ENCODE measurements at places on chromosomes 3 and 15.

GRCh38 chr15:42036112-42036905 lies 15.5 kb upstream of the PLA2G4E start:
- no peaks in the 10 kb centered on the region for H3K36me3 ChIP-seq
- no peaks in the 10 kb centered on the region for H3K27me3 ChIP-seq
- peak; percentile 31 for DNase-seq
- no peak overlapping the region for H3K4me3 ChIP-seq

DNA sequence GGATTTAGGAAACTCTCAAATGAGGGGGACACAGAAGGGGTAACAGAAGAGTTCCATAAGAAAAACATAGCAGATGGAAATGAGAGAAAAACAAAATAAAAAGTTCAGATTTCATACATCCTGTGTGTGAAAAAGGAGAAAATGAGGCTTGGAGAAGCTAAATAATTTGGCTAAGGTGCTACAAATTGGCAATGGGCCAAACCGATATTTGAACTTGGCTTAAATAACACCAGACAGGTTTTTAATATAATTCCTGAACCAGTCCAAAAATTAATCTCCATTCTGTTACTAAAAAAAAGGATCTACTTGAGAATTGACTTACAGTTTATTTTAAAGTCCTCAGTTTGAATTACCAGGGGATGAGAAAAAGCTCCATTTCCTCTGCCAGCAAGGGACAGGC lies 342.9 kb upstream of the DPH6 start:
- DNase-seq: no peak
- no peaks in the 10 kb centered on the region for H3K36me3 ChIP-seq

GRCh38 chr3:13077431-13078162 lies 4.4 kb upstream of the IQSEC1 start:
- DNase-seq: no peak
- H3K4me3 ChIP-seq: no peak overlapping the region
- no peaks in the 10 kb centered on the region for H3K4me1 ChIP-seq
- no peaks in the 10 kb centered on the region for H3K36me3 ChIP-seq
- no peak overlapping the region for H3K27ac ChIP-seq
- peaks cover 23% of the 10 kb centered on the region for H3K27me3 ChIP-seq

DNA sequence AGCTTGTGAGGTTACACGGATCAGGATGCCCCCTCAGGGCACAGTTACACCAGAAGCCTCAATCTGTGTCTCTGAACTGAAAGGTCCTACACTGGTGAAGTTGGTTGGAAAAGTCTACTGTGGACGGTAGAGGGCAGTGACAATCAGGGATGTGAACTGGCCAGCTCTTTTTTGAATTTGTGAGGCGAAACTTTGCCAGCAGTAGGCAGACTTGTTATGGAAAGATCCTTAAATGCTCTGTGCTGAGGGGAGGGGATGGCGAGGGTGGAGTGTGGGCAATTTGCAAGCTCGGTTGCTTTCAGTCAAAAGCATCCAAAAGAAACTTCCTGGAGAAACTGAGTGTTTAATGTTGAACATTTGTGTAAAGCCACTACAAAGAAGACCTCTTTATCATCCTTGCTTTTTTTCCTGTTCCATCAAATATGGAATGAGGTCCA lies 127.4 kb upstream of the ABHD17C start:
- no peak overlapping the region for H3K4me3 ChIP-seq
- no peaks in the 10 kb centered on the region for H3K27me3 ChIP-seq
- peaks cover 6% of the 10 kb centered on the region for H3K4me1 ChIP-seq
- peak; percentile 87 for DNase-seq
- H3K36me3 ChIP-seq: no peaks in the 10 kb centered on the region
- no peak overlapping the region for H3K27ac ChIP-seq

DNA sequence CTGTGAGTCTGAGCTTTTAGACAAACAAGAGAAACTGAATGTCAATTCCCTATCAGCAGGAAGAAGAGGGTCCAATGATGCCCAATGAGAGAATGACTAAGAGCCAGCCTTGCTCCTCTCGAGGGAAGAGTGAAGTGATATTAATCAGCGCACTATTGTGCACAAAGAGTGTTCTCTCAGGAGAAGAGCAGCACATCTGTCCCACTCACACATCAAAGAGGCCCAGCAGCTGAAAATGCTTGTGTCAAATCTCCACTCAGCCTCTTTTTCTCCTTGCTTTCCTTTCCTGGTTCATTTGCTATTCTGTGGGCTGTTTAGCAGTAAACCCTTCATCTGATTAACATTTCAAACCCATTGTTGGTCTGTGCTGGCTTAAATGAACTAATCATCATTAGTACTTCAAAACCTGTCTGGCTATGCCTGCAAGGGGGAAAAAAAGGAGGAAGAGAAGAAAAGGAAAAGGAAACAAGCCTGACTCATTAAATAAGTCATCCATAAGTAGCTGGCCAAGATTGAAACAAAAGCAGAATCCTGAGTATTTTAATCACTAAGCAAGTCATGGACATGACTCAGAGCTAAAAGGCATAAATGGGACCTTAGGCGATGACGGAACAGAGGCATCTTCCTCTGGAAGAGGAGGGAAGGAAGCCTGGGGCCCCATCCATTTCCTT lies 912.7 kb downstream of the TUSC7 start:
- no peaks in the 10 kb centered on the region for H3K27me3 ChIP-seq
- no peak overlapping the region for H3K4me3 ChIP-seq
- H3K36me3 ChIP-seq: no peaks in the 10 kb centered on the region

- H3K27ac ChIP-seq: no peak overlapping the region
- H3K4me3 ChIP-seq: no peak overlapping the region
- H3K4me1 ChIP-seq: no peaks in the 10 kb centered on the region
Measured at GRCh38 chr3:193187070-193187722, 53.8 kb upstream of the PLAAT1 start.

GRCh38 chr3:177353140-177353539 lies 155.9 kb upstream of the TBL1XR1 start:
- H3K27me3 ChIP-seq: peaks cover 27% of the 10 kb centered on the region
- no peak overlapping the region for H3K4me3 ChIP-seq
- H3K36me3 ChIP-seq: no peaks in the 10 kb centered on the region
- H3K4me1 ChIP-seq: peaks cover 11% of the 10 kb centered on the region
- H3K27ac ChIP-seq: no peak overlapping the region

GRCh38 chr3:138367911-138368310 lies 19.5 kb downstream of the MRAS start:
- no peaks in the 10 kb centered on the region for H3K36me3 ChIP-seq
- no peaks in the 10 kb centered on the region for H3K27me3 ChIP-seq
- H3K4me1 ChIP-seq: peaks cover 4% of the 10 kb centered on the region
- H3K4me3 ChIP-seq: no peak overlapping the region
